ENCODE measurements at places on chromosomes 12 and 14. TPM values are rescaled to one million over a fixed set of nuclear protein-coding genes. Genes with fewer than 3 reads are reported as not detected.

NELL2 gene
- total RNA-seq = 15.9 TPM

DBX2 gene
- total RNA-seq = not detected

E2F7 gene
- 2.3 TPM for total RNA-seq

DNA sequence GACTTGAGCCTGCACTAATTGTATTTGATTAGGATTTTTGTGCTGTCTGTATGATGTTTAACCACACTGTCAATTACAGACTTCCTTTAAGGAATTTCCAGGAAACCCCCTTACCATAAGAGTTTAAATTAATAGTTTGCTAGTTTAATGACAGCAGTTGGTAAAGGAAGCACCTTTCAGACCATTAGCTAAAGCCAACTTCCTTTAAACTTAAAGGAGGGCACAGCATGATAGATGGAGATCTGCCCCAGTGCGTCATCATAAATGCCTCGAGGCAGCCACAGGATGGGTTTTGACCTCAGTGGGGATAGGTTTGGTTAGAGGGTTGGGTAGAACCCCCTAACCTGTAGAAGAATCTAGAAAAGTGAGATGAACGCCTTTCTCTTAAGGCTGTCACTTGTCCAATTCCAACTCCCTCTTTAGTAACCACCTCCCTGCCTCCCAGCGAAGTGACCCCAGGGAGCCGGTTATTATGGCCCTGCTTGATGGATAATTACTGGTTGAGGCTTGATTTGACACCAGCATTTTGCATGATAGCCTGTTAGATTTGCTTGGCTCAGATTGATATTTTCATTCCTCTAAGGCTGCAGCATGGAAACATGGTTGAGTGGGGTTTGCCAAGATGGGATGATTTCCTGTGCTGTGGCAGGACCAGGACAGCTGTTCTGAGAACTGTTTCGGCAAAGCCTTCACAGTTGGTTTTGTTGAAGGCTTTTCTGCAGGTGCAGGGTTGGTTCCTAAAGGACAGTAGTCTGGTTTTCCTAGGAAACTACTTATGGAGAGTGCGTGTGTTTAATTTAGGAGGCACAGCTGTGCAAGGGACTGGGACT is 62.7 kb downstream of the CHST11 start:
- no peak overlapping the region for H3K27ac ChIP-seq
- H3K4me3 ChIP-seq = no peak overlapping the region
- DNase-seq = no peak

GRCh38 chr12:121288158-121288845 is 8.2 kb downstream of the CAMKK2 start:
- no peak for DNase-seq
- H3K27me3 ChIP-seq = no peaks in the 10 kb centered on the region
- no peak overlapping the region for H3K27ac ChIP-seq
- peaks cover 13% of the 10 kb centered on the region for H3K4me1 ChIP-seq
- no peak overlapping the region for H3K4me3 ChIP-seq

DNA sequence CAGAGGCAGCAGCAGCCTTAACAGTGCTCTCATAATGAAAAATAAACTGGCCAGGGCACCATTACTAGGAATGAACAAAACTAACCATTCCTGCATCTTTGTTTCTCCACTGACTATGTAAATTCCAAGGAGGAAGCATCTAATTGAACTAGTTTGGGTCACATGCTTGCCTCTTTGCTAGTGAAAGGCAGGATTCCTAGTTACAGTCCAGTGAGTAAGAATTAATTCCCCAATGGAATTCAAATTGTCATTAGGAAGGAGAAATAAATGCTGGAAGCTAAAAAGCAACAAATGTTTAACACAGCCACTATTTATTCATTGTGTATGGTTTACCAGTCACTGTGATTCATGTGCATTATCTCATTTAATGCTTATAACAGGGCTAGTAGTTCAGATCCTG is 316.0 kb downstream of the CCDC91 start:
- no peak overlapping the region for H3K4me3 ChIP-seq
- no peak overlapping the region for H3K27ac ChIP-seq
- no peaks in the 10 kb centered on the region for H3K4me1 ChIP-seq
- DNase-seq = no peak
- no peaks in the 10 kb centered on the region for H3K27me3 ChIP-seq
- no peaks in the 10 kb centered on the region for H3K36me3 ChIP-seq

DNA sequence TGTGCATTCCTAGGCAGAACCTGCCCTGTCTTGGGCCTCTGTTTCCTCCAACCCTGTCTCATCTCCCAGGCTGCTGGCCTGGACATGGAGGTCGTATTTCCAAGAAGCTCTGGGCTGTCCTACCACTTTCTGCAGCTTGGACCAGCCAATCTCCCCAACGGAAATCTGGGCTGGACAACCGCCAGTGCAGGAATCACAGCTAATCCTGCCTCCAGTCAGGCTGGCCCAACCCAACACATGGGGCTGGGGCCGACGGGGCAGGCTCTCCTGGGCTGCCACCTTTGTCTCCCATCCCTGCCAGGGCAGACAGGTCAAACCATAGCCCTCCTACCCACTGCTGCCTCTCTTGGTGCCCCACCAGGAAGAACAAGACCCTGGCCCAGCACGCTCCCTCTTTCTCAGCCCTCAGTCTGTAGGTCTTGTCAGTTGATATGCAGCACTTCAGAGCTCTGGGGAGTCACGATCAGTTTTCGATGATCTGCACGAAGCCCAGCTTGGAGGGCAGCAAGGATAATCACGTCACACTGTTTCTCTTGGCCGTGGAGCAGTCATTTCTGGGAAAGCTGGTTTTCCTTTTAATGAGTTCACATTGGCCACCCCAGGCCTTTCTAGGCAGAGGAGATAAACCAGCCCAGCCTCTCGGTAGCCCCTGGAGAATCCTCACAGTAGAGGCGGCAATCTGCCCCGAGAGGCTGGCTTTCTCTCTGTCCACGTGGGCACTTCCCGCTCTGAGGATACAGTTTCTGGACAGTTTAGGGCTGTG is 195.2 kb upstream of the PRMT8 start:
- no peak overlapping the region for H3K27ac ChIP-seq
- H3K4me3 ChIP-seq = no peak overlapping the region
- peaks cover 12% of the 10 kb centered on the region for H3K4me1 ChIP-seq
- peaks cover 9% of the 10 kb centered on the region for H3K27me3 ChIP-seq
- peak; percentile 80 for DNase-seq

GRCh38 chr12:55718015-55718414 is 2.2 kb downstream of the BLOC1S1 start:
- peak overlapping the region; percentile 49 for H3K27ac ChIP-seq
- no peak for DNase-seq
- H3K4me1 ChIP-seq = peaks cover 22% of the 10 kb centered on the region
- H3K36me3 ChIP-seq = no peaks in the 10 kb centered on the region
- H3K27me3 ChIP-seq = no peaks in the 10 kb centered on the region

DNA sequence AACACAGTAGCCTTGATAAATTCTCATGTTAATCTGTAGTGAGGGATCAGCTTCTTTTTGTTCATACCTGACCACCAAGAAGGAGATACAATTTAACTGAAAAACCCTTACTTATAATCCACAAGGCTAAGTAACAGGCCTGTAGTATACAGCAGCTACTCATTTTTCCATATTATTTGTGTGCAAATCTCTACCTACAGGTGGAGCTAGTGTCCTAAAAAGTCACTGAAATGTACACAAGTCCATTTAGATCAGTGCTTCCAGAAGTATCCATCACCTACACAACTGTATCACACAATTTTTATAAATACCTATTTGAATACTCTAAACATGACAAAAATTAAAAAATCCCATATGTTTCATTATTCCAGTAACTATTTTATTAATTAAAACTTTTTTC is 173.2 kb downstream of the SLC35F4 start:
- no peaks in the 10 kb centered on the region for H3K4me1 ChIP-seq
- no peaks in the 10 kb centered on the region for H3K36me3 ChIP-seq
- H3K27me3 ChIP-seq = no peaks in the 10 kb centered on the region
- H3K4me3 ChIP-seq = no peak overlapping the region

DNA sequence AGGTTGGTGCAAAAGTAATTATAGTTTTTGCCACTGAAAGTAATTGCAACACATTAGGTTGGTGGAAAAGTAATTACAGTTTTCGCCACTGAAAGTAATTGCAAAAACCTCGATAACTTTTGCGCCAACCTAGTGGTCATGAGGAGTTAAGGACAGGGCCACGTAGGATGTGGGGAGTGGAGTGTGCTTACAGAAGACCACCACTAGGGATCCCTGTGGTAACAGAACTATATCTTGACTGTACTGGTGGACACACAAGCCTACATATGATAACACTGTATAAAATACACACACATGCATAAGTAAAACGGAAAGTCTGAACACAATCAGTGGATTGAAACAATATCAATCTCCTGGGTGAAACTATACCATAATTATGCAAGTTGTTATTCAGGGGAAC is 187.4 kb upstream of the ABCD2 start:
- no peak overlapping the region for H3K4me3 ChIP-seq
- DNase-seq = no peak
- no peak overlapping the region for H3K27ac ChIP-seq
- H3K36me3 ChIP-seq = no peaks in the 10 kb centered on the region

- no peaks in the 10 kb centered on the region for H3K36me3 ChIP-seq
- no peaks in the 10 kb centered on the region for H3K27me3 ChIP-seq
- H3K4me1 ChIP-seq = no peaks in the 10 kb centered on the region
- H3K4me3 ChIP-seq = no peak overlapping the region
- DNase-seq = peak; percentile 91
These were observed 9.0 kb downstream of the RPS6KL1 start for GRCh38 chr14:74913986-74914573.

Measured in lung (tissue), 17 donors.